ENCODE measurements at places on chromosomes 4 and X.

GRCh38 chr4:148694702-148695101 is 252.5 kb upstream of the NR3C2 start:
- no peak for DNase-seq

DNA sequence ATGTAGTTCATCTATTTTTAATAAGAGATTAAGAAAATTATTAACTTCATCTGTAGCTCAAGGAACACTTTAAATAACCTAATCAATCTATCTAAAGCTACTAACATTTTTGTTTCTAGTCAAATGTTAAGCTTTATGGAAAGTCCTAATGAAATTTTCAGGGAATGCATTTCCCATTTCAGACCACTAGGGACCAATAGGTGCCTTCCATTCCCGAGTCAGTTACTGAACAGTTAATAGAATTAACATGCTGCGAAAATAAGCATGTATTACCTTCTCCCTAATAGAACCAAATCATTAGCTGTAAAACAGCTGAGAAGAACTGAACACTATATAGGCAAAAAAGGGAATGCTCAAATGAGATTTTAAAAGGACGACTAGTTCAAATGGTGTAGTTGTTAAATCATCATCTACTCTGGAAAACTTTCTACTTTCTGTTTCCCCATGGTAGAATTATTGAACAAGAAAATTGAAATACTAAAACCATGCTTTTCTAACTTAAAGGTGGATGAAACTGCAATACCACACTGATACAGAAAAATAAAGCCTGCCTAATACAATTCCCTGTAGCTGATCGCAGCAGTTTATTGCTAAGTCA is 22.5 kb downstream of the STX18 start:
- no peak for DNase-seq

DNA sequence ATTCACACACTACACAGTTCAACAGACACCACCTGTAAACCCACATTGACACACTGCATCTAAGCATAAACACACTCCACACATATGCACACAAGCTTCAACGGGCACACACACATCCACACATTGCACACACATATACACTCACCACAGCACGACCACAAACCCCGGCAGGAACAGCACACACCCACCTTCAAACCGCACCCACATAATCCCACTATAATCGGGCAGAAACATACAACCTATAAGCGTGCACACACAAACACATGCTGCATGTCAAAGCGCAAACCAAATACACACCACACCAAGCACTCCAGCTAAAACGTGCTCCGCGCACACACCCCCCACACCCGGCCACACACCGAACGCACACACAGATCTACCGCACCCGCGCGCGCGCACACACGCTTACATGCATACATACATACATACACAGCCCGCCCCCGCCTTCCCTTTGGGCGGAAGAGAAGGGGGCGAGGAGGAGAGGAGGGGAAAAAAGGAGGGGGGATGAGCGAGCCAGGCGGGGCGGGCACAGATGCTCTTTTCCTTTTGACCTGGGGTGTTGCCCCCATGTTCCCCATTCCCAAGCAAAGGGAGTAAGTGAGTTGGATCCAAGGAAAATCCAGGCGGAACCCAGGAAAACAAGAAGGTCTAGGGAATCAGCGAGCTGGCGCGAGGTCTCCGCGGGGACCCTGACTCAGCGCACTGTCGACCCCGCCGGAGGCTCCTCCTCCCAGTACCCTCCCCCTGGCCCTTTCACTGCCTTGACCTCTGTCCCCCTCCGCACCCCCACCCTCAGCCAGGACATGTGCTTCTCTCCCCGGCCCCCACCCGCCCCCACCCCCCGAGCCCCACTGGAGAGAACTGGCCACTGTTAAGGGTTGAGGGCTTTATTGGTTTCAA is 9.9 kb downstream of the ARHGAP36 start:
- peak; percentile 1 for DNase-seq

GRCh38 chr4:173766171-173766600 is 236.2 kb upstream of the HAND2 start:
- no peak for DNase-seq

DNA sequence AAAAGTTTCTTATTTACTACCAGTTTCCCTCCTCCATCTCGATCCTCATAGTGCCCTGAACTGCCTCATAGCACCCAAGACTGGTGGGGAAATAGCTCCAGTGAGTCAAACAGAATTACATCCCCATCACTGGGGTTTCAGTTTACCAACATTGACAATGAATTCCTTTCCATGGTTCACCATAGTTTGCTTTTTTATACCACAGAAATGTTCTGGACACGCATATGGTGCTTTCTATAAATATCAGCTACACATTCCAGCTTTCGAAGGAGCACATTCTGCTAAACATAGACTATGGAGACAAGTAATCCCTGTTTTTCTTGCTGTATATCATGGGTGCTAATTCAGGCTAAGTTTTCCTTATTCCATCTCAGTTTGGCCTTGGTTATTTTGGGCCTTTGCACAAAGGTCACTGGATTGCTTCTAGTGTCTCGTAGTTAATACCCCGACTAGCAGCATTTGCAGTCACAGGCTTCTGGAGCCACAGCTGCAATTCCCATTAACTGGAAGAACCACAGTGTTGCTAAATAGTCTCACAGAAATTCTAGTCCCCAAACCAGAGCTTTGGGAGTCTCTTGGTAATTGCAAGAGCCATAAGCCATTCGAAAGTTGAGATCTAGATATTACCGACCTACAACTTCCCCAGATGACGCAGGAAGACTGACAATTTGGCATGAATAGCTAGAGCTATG is 53.4 kb upstream of the TRPC3 start:
- no peak for DNase-seq

GRCh38 chr4:26082565-26082964 is 168.5 kb downstream of the SMIM20 start:
- no peak for DNase-seq

DNA sequence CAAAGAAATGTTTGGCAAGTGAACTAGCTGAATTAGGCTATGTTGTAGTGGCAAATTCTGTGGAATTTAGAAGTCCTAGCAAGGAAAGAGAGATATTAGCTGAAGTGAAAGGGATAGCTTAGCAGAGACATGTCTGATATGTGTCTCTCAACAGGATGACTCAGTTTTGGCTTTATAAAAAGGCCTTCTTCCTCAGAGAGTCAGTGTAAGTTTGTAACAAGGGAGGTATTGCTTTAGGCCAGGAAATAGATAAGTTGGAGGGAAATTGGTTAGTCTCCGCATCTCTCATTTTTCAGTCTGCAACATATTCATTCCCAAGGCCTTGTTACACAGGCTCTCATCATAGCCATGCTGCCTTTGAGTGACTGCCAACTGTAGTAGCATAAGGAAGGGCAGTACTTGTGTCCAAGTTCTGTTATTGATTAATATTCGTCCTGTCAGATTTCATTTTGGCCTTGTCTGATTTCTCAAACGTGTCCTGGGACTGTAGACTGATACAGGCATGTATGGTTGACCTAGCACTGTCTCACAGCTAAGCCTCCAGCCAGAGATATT is 4.0 kb downstream of the TMEM164 start:
- DNase-seq, result no peak
